ENCODE measurements at places on chromosomes 5 and 9.
A peak's percentile ranks its signal among the peaks of the same experiment; 100 is the strongest.

GRCh38 chr9:130662970-130663257 is 1.5 kb upstream of the PRDM12 start:
- DNase-seq, result no peak

DNA sequence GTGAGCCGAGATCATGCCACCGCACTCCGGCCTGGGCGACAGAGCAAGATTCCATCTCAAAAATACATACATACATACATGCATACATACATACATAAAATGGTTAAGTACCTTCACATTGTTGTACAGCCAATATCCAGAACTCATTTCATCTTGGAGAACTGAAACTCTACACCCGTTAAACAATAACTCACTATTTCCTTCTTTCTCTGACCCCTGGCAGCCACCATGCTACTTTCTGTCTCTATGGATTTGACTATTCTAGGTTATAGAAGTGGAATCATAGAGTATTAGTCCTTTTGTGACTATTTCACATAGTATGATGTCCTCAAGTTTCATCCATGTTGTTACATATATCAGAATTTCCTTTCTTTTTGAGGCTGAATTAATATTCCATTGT is 9.6 kb upstream of the KIF27 start:
- DNase-seq, result no peak

DNA sequence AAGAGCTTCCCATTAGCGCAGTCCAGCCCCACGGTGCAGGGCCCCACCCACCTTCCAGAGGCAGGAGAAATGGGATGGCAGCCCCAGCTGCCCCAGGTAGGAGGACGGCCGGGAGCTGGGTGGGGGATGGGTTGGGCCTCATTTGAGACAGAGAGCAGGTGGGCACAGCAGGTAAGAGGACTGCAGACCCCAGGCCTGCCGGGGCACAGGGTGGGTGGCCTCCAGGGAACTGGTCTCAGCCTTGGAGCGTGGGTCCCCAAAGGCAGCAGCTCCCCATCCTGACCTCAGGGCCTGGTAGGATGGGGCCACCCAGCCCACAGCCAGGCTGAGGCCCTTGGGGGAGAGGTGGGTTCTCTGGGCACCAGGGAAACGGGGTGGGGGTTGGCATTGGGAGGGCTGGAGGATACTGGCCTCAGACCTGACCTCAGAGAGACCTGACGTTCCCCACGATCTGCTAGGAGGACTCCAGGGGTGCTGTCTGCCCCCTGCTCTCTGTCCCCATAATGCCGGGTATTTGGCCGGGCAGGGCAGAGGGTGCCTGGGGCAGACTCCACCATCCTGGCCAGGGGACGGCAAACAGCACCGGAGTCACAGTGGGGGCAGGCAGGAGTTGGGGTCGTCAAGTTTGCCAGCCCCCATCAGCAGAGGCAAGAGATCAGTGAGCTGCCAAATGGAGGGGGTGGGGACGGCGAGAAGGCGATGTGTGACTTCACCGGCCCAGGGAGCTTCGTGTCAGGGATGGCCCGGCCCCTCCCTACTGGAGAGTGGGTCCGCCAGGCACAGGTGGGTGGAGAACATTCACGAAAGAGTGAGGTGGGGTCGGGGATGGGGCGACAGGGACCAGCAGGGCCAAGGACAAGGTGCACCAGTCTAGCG is 6.8 kb upstream of the QRFP start:
- DNase-seq, result no peak

DNA sequence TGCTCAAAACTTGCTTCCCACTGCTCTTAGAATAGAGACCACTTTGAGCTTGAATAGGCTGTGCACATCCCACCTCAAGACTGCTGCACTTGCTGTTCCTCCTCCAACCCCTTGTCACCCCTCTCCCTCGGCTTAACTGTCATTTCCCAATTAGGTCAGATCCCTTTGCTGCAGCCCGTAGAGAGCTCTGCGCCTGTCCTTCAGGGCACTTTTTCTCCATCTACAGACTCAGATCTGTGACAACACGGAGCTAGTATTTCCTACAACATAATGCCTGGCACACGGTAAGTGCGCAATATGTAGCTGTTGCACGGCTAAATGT is 485 bp upstream of the HABP4 start:
- DNase-seq, result no peak

DNA sequence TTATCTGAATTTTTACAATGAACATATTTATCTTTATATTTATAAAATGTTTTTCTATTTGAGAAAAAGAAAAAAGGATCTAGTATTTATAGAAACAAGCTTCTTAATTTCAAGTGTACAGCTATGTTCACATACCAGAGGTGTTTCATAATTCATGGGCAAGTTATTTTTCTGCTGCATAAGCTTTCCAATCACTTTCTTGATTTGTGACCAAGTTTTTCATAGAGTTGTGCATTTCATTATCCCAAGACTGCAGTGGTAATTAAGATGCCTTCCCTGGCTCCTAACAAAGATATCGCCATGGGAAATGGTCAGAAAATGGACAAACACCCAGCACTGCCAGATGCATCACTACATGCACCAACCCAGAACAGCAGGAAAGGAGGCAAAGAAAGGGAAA is 124.6 kb downstream of the GNAQ start:
- peak; percentile 11 for DNase-seq

All from muscle of leg (tissue), 16 donors.